ENCODE measurements at places on chromosomes 16 and 17.
A peak's percentile ranks its signal among the peaks of the same experiment; 100 is the strongest.

- no peak for DNase-seq
Observed at GRCh38 chr16:73725156-73725555, 571.5 kb upstream of the PSMD7 start.

GRCh38 chr17:68290955-68291835, at the start of the genes ARSG and SLC16A6:
ARSG (plus strand) TSS chr17:68291495; CDS start chr17:68307494, 15,999 bp downstream.
SLC16A6 (minus strand) TSS chr17:68291127; CDS start chr17:68278320, 12,807 bp downstream.
- DNase-seq = peak; percentile 73

DNA sequence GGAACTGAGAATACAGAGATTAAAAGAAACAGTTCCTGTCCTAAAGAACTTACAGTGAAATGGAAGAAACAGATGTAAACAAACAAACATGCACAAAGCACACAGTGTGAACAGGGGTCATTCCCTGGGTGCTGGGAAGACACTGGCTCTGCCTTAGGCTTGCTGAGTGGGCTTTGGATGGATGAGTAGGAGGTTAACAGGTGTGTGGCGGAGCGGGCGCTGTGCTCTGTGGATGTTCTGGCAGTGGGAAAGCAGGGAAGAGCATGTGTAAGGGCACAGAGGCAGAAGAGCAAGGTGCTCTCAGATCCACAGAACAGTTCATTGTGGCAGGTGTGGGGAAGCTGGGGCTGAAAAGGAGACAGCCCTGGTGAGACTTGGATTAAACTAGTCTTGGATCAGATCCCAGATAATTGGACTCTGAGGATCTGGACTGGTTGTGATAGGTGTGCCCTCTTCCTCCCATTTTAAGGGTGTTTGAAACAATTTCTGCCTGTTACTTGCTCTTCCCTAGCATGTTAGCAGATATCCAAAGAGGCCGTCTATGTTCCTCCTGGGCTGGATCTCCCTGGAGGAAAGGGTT, 8.1 kb downstream of the HROB start:
- DNase-seq = no peak

DNA sequence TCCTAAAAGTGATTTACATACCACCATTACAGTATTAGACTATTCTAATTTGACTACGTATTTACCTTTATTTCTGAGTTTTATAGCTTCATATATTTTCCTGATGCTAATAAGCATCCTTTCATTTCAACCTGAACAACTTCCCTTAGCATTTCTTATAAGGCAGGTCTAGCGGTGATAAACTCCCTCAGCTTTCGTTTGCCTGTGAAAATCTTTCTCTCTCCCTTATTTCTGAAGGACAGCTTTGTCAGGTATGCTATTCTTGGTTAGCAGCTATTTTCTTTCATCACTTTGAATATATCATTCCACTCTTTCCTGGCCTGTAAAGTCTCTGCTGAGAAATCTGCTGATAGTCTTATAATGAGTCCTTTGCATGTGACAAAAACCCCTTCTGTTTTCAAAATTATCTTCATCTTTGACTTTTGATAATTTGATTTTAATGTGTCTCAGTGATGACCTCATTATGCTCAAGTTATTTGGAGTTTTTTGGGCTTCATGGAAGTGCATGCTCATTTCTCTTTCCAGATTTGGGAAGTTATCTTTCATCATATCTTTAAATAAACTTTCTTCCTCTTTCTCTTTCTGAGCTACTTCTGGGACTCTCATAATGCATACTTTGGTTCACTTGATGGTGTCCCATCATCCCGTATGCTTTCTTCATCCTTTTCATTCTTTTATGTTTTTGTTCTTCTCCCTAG, 285.4 kb upstream of the PMFBP1 start:
- DNase-seq = no peak

- DNase-seq = no peak
Observed at GRCh38 chr17:62017912-62018311, 47.2 kb downstream of the MED13 start.

- DNase-seq = no peak
Observed at GRCh38 chr17:70208080-70208794, 38.9 kb downstream of the KCNJ2 start.

DNA sequence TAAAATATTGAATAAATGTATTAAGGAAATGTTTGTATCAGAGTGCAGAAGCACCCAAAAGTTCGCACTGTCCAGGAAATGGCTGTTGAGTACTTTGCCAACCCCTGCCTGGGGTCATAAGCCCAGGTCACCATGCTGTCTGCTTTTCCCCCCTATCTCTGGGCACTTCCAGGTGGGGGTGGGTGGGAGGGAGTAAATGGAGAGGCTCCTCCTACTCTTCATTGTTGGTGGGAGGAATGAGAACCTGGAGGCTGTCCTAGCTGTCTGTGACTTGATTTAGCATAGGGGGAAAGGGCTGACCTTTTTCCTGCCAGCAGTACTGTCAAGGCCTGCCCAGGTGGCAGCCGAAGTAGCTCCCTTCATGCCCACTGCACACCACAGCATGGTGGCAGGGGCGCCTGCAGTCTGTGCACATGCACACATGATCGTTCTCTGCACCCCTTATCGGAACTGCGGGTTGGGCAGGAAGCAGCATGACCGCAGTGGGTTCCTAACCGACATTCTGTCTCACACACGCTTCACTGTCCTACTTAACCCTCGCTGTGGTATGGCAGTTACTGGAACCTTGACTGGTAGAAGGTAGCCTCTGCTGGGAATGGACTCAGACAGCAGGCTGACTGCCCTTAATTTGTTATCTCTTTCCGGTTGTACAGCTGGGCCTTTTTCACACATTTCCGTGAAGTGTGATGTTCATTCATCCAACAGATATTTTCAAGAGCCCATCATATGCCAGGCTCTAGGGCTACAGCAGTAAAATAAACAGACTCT, 41.5 kb downstream of the LDHD start:
- DNase-seq = peak; percentile 99

DNA sequence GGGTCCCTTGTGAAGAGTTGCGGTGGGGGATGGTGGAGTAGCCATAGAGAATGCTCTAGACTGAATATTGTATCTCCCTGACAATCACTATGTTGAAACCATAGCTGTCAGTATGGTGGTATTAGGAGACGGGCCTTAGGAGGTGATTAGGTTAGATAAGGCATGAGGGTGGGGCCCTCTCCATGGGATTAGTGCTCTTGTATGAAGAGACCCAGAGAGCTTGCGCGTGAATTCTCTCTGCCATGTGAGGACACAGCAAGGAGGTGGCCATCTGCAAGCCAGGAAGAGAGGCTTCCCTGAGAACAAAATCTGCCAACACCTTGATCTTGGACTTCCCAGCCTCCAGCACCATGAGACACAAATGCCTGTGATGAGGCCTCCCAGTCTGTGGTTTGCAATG, 34.5 kb upstream of the MGAT5B start:
- DNase-seq = no peak

GRCh38 chr16:48511716-48512115, 98.3 kb downstream of the N4BP1 start:
- no peak for DNase-seq

GRCh38 chr16:1159973-1160772, 7.3 kb downstream of the CACNA1H start:
- DNase-seq = no peak

DNA sequence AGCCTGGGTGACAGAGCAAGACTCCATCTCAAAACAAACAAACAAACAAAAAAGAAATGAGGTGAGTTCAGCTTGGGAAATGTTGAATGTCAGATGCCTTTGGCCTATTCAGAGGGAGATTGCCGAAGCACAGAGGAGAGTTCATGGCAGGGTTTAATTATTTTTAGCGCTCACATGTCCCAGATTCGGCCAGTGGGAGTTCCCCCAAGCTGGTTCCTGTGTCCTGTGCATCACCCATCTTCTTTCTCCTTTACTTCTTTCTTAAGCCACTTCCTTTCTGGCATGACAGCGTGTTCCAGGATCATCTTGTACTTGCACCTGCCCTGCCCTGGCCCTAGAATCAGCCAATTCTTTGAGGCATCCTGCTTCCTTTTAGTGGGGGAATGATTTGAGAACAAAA, 9.2 kb downstream of the MPV17L start:
- no peak for DNase-seq

- no peak for DNase-seq
Observed at GRCh38 chr16:86580791-86581170, 2.4 kb downstream of the FOXL1 start.

- peak; percentile 61 for DNase-seq
Observed at GRCh38 chr17:35930211-35931065, at the start of gene RDM1. RDM1 (minus strand) TSS chr17:35930773; CDS start chr17:35930727, 46 bp downstream.

- DNase-seq = no peak
Observed at GRCh38 chr17:81538651-81539570, 10.7 kb downstream of the FSCN2 start.

GRCh38 chr17:83199500-83200201, 120.2 kb downstream of the METRNL start:
- peak; percentile 10 for DNase-seq

DNA sequence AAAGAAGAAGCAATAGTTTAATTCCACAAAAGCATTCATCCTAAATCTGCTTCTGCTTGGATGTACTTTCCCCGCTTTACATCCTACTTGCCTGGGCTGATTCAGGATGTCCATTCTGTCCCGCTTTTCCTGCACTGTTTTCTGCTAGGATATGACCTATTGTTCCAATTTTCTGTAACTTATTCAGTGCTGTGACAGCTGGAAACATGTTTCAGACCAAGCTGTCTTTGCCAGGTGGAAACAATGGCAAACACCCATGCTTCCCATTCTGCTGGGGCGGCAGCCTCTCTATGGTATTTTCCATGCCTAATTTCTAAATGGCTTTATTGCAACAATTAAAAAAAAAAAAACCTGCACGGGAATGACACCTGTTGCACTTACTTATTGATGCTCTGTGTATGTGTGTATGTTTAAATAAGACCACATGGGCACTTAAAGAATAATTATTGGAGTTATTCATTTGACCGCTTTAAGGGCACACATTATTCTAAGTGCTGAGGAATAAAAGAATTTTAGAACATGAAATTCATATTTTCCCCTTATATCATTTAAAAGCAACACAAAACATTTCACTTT, 21.0 kb downstream of the COQ7 start:
- DNase-seq = no peak

GRCh38 chr16:20624882-20625807, 49.0 kb upstream of the ACSM2B start:
- DNase-seq = no peak

GRCh38 chr16:21283521-21284289, 5.6 kb upstream of the CRYM start:
- DNase-seq = no peak

DNA sequence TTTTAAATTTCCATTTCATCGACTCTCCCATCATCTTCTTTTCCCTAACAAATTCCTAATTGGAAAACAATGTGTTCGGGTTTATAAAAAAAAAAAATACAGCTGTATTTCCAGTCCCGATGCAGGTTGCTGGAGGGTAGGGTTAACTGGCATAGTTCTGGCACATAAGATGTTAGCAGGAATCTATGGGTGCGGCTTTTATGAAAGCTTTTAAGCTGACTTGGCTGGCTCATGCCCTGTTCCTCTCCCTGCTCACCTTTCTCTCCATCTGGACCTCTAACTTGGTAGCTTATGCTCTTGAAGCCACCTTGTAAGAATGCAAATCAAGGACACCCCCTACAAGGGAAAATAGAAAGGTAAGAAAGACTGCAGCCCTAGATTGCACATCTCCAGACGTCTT, 33.2 kb upstream of the KCNJ2 start:
- no peak for DNase-seq

GRCh38 chr16:50610331-50611262, 62.4 kb downstream of the NKD1 start:
- DNase-seq = no peak

DNA sequence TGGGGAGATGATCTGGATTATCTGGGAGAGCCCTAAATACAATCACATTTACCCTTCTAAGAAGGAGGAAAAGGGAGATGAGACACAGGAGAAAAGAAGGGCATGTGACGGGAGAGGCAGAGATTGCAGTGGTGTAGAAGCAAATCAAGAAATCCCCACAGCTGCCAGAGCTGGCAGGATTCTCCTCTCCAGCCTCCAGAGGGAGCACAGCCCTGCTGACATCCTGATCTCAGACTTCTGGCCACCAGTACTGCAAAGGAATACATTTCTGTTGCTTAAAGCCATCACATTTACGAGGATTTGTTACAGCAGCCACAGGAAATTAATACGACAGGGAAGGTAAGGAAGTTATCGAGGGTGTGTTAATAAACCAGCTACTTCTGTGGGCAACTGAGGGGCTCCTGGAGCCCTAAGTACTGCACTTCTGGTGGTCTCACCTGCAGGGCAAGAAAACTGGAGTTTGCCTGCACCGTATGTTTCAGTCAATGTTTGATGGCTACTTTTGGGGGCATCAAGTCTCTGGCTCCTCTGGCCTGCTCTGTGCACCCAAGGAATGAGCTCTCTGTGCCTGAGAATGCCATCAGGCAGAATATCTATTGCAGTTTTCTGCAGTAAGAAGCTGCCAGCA, 22.9 kb upstream of the CDH13 start:
- DNase-seq = no peak

DNA sequence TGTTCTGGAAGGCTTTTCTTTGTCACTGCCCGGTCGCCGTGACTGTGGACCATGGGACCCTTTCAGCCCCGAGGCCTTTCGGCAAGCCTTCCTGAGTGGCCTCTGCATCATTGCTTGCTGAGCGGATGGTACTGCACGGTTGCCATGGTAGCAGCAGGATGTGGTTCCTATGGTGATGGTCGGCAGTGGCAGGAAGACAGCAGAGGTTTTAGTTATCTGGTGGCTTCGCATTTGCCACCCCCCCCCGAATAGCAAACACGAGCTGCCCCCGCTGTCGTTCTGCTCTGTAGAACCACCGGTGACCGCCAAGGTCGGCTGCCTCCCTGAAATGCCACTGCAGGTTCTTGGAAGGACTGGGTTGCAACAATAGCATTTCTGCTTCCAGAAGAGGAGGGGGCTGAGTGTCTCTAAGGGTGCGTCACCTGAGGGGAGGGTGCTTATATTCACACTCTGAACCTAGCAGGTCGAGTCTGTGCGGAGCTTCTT, 76.6 kb downstream of the CMIP start:
- peak; percentile 87 for DNase-seq

- DNase-seq = no peak
Observed at GRCh38 chr17:73909186-73909585, 264.9 kb upstream of the SDK2 start.

- no peak for DNase-seq
Observed at GRCh38 chr16:11248133-11248532, 7.9 kb downstream of the SOCS1 start.

DNA sequence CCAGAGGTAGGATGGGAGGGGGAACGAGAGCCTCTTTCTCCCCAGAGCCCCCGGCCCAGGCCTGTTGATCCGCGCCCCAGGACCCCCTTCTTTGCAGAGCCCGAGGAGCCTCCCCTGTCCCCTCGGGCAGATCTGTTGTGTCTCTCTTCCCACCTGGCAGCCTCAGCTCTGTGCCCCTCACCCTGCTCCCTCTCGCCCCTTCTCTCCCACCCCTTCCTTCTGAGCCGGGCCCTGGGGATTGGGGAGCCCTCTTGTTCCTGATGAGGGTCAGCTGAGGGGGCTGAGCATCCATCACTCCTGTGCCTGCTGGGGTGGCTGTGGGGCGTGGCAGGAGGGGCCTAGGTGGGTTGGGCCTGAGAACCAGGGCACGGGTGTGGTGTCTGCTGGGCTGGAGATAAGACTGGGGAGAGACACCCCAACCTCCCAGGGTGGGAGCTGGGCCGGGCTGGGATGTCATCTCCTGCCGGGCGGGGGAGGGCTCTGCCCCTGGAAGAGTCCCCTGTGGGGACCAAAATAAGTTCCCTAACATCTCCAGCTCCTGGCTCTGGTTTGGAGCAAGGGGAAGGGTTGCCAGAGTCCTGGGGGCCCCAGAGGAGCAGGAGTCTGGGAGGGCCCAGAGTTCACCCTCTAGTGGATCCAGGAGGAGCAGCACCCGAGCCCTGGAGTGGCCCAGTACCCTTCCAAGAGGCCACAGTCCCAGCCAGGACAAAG, 65.4 kb downstream of the MRC2 start:
- DNase-seq = no peak

GRCh38 chr17:58172369-58173071, 5.7 kb downstream of the OR4D2 start:
- no peak for DNase-seq

GRCh38 chr16:9154567-9155410, 63.3 kb downstream of the HAPSTR1 start:
- no peak for DNase-seq

Measured in T-helper 1 cell (primary cell).